ENCODE measurements at places on chromosomes 2 and 18.

GRCh38 chr2:19332503-19332902 lies 25.9 kb downstream of the OSR1 start:
- DNase-seq = no peak

DNA sequence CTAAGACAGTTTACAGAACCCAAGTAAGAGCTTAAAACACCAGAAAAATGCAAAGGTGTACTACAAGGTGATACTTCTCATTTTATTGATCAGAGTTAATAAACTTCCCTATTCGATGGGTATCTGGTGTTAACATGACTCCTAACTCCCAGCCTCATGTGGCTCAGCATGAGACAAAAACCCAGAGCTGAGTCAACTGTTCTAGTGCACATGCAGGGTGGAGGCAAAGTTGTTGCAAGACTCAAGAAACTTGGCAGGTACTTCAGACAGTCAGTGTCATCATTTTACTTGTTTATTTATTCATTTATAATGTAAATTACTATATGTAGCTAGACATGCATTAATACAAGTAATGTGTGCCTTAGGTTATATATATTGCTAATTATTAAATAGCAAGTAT lies 216.6 kb upstream of the DSEL start:
- DNase-seq = no peak

DNA sequence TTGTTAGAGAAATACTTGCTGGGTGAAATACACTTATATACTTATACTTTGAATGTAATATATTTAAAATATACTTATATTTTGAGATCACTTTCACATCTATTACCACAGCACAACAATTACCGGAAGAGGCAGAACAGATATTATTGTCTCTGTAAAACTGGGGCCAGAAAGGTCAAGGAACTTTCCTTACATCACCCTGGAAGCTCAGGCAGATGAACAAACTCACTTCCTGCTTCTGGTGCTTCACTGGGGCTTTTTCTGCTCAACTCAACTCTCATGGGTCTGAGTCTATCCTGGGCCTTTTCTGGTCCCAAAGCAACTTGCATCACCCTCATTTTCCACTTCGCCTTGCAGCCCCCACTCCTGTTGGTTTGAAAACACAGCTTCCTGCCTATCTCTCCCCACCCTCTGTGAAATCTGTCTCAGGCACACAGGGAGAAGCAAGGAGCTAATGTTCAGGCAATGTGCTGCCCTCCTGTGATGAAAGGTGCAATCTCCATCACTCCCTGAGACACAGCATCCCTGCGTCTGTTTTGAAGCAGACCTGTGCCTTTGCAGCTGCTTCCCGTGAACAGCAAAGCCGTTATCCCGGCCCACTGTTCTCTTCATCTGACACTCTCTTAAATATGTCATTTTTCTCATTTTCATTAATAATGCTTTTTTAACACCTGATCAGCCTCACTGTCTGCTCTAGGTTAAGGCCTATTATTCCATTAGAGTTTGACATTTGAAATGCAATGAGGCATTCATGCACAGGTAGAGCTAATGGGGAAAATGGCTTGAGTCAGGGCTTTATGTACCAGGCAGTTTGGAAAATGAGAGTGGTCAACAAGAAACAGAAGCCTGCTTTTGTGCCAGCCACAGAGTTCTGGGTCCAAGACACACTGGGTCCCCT lies 251.9 kb upstream of the CHAC2 start:
- DNase-seq = no peak

GRCh38 chr2:161228511-161229240 lies 68.4 kb downstream of the TANK start:
- DNase-seq = no peak

GRCh38 chr2:5849562-5849961 lies 157.4 kb downstream of the SOX11 start:
- DNase-seq = no peak

- no peak for DNase-seq
These were observed 7.8 kb downstream of the FAM117B start for GRCh38 chr2:202642567-202642966.

DNA sequence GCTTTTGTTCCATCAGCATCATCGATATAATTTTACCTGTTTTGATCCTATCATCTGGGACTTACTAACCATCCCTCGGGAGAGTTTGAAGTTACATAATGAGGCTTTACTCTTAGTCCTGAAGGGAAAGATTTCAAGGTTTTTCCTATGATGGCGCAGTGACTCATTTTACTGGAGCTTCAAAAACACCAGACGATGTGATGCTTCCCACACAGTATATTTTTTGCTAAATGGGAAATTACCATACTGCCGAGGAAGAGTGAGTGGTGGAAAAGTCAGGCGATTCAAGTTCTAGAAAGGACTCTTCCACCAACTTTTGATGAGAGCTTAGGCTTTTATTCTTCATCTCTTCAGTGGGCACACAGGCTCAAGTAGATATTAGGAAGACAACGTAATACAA lies 44.6 kb upstream of the GCG start:
- DNase-seq = no peak

DNA sequence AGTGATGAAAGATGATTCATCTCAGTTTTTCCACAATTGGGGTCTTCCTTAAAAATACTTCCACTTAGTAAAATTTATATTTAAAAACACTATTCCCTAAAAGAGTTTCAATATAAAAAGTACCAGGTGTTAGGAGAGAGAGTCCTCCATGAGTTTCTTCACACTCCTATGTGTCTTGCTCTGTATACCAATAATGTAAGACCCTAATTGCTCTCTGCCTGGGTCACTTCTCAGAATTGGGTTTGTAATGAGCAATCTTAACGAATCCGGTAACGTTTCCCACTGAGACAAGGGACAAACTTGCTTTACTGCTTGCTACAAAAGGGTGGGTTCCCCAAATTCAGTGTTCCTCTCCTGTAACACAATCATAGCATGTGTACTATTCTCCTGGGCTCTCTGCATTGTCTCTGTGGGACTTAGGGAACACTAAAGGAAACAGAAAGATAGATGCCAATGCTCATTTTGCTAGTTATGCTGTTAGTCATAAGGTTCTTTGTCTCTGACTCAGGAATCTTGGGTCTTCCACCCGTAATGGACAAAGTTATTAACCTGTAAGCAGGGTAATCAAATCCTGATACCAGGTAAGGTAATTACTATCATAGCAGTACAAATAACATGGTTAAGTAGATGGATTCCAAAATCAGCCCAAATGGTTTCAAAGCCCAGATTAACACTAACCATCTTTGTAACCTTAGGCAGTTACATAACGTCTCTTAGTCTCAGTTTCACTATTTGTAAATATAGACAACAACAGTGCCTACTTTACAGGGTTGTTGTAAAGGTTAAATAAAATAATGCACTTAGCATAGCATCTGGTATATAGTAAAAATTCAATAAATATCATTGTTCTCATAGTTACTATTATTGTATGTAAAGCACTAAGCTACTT lies 46.3 kb downstream of the ITSN2 start:
- DNase-seq = no peak

- no peak for DNase-seq
These were observed 7.9 kb downstream of the GAD1 start for GRCh38 chr2:170824526-170825015.

DNA sequence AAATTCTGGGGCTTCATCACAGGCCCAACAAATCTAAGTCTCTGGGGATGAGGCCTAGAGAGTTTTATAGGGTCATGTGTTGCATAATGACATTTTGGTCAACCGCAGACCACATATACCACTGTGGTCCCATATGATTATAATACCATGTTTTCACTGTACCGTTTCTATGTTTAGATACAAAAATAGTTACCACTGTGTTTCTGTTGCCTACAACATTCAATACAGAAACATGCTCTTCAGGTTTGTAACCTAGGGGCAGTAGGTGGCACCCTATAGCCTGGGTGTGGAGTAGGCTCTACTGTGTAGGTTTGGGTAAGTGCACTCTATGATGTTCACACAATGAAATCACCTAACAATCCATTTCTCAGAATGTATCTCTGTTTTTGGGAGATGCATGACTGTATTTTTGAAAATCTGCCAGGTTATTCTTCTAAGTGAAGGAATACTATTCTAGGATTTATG lies 485.2 kb downstream of the PTPRM start:
- no peak for DNase-seq

GRCh38 chr18:52999633-53000032 lies 659.6 kb downstream of the DCC start:
- DNase-seq = no peak

DNA sequence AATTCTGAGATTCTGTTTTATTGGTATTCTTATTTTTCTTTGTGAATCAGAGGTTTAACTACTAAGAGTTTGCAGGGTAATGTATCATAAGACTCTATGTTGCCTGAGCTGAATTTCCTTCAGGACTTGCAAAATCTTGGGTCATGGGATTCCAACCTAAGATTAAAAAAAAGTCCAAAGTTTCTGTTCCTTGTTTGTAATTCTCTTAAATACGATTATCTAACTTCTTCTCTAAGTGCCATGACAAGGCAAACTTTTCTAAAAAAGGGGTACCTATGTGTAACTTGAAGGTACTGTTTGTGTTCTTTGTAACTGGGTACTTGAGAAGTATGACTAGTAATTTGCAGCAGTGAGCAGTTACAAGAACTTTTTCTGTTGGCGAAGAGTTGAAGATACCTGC lies 181.3 kb upstream of the ZEB2 start:
- no peak for DNase-seq

DNA sequence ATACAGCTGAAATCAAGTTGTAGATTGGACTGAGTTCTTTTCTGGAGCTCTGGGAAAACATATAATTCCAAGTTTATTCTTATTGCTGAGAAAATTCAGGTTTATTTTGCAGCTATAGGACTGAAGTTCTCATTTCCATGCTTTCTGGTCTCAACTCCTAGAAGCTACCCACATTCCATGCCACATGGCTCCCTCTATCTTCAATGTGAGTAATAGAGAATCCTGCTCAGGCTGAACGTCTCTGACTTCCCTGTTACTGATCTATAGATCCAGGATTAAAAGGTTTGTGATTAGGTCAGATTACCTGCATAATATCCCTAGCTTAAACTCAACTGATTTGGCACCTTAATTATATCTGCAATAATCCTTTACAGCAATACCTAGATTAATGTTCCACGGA lies 453.8 kb upstream of the MC4R start:
- DNase-seq = no peak

- no peak for DNase-seq
These were observed 64.1 kb upstream of the ITSN2 start for GRCh38 chr2:24424387-24424786.

DNA sequence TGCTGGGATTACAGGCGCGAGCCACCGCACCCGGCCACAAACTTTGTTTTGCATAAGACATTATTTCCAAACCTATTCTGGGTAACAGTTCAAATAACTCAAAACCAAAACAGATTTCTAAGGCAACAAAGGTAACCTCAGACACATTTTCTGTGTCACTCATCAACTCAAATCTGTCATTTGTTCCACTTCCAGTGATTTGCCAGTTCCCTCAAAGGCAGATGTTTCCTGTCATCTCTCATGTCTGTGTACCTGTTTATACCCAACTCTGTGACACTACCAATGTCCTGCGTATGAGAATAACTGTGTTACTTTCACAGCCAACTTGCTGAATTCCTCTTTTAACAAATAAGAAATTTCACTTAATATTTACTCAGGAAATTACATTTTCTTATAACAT lies 54.4 kb downstream of the SCN3A start:
- peak; percentile 22 for DNase-seq

GRCh38 chr2:175557810-175558377 lies 376.4 kb upstream of the ATP5MC3 start:
- no peak for DNase-seq

- DNase-seq = peak; percentile 60
These were observed 38.3 kb upstream of the IL1R1 start for GRCh38 chr2:102103992-102104871.

GRCh38 chr2:17107151-17107550 lies 411.1 kb downstream of the RAD51AP2 start:
- DNase-seq = no peak

DNA sequence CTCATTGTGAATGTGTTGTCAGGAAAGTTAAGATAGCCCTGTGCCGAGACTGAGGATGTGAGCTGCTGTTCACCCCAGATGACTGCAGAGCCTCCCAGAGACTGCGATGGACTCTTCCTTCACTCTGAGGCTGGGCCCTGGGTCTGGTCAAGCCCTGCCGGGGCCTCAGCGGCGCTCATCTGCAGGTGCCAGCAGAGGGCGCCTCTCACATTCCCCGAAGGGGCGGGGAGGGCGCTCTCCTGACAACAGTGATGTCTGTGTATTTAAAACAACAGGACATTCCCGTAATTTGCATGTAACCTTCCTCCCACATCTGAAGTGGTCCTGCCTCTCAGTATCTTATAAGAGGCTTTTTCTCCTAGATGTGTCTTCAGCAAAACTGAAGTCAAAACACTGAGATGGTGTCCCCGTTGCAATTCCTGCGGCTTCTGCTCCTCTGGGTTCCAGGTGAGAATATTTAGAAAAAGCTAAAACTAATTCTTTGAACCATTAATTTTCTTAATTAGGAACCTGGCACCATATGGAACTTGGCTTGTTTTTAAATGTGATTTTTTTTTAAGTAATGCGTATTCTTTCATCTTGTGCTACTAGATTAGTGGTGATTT lies 1377.9 kb downstream of the RPIA start:
- DNase-seq = peak; percentile 32

GRCh38 chr18:42392926-42393325 lies 437.9 kb downstream of the PIK3C3 start:
- DNase-seq = no peak

DNA sequence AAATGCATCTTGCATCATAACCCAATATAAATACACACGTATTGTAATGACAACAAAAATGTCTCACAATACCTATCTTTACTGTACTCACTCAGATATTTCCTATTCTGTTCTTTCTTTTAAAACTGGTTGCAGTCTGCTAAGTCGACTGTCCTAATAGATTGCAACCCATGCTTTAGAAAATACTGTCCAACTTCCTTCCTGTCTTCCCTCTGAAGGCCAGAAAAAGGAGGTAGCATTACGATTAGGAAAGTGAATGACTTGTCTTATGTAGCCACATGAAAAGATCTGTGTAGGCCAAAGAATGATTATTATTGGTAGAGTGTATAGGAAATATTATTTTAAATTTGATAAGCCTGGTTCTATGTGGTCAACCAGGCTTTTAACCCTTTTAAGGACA lies 134.1 kb downstream of the FAM210A start:
- no peak for DNase-seq

- DNase-seq = no peak
These were observed 37.9 kb downstream of the RBBP8 start for GRCh38 chr18:22971038-22971437.

DNA sequence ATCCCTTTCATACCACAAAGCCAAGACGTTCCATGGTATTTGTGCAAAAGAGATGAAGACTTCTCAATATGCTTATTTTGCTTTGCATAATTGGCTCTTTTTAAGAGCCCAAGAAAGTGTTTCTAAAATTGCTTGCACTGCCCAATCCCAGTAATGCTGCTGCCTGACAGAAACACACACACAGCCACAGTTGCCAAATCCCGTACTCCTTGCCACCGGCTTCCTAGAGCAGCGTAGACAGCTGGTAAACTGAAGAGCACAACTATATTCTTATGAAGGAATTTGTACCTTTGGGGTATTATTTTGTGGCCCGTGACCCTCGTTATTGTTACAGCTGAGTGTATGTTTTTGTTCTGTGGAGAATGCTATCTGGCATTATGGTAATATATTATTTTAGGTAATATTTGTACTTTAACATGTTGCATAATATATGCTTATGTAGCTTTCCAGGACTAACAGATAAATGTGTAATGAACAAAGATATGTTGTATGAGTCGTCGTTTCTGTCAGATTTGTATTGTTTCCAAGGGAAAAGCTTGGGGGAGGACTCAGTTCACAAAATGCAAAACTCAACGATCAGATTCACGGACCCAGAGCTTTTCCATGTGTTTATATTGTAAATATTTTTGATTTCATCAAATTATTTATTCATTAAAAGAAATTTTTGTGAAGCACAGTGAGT lies 202.9 kb upstream of the RAB12 start:
- no peak for DNase-seq

- no peak for DNase-seq
These were observed 77.1 kb upstream of the B3GNT7 start for GRCh38 chr2:231318436-231318835.
